ENCODE measurements at places on chromosomes 7 and 10.

- no peak for DNase-seq
Measured at GRCh38 chr7:1931256-1931950, 261.3 kb downstream of the ELFN1 start.

DNA sequence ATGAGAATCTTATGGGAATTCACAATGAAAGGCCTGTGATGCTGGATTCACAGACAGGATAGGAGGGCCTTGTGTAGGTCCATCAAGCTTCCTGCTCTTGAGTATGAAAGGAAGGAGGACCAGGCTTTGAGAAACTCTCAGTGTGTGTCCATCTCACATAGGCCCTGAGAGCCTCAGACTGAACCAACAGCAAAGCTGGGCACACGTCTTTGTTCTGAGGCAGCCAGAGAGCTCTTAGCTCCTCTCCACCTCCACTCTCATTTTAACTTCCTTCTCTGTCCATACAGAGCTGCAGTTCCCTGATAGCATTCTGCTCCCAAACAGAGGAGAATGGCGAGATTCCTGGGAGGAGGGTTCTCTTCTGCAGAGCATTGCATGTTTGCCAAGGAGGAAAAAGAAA is 515.6 kb downstream of the CALN1 start:
- no peak for DNase-seq

- DNase-seq = no peak
Measured at GRCh38 chr10:89278034-89278535, 23.8 kb upstream of the IFIT2 start.

DNA sequence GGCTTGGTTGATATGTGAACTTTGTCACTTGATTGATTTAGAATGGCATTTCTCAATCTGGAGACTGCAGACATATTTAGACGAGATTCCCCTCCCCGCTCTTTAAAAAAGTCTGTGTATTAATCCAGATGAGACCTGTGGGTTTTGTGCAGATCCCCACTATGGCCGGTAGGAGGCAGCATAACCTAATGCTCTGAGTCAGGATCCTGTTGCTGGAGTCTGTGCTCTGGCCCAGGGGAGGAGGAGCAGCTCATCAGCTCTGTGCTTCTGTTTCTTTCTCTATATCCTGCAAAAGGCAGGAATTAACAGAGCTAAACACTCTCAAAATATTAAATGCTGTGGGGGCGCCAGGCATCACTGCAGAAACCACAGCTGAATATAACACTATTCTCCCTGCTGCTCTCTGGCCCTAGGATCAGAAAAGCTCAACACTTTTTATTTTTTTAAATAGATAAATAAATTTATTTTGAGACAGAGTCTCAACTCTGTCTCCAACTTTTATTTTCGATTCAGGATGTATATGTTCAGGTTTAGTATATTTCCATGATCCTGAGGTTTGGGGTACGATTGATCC is 23.9 kb upstream of the SEPHS1 start:
- peak; percentile 55 for DNase-seq

DNA sequence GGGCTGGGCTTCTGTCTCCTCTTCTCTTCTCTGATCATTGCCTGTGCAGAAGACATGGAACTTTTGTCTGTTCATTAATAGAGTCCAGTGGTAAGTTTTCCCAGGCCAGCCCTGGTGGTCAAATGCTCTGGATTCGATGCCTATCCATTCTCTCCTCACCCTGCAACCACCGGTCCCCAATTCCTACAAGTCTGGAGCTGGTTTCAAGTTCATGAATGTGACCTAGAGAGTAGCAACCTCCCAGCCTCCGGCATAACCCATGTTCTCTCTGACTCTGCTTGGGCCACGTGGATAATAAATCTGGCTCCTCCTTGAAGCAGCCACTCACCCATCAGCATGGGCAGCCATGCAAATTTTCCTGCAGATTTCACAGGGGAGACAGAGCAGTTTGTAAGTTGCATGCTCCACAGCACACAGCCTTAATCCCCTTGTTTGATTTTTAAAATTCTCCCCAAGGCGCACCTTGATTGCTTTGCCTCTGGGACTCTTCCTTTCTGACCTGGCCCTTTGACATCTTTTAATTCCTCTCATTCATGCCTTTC is 37.3 kb upstream of the PDZD8 start:
- DNase-seq = no peak

DNA sequence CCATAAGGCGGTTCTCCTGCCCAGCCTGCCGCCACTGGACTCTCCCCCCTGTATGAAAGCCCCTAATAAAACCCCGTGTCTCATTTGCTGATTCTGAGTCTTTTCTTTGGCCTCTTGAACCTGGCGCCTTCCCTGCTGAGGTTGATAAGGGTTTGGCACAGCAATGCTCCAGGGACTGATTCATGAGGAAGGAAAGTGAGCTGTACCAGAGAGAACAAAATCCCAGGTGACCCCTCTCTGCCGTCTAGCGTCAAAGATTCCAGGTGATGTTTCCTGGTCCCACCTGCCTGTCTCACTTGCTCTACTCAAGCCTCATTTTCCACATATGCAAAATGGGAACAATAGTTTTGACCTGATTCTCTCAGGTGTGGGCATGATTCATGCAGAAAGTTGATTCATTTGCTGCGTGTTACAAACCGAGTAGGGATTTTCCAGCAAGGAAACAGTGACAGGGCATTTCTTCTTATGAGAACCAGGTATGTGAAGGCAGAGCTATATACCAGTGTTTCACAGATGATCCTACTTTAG is 730.6 kb upstream of the IGFBP3 start:
- no peak for DNase-seq

- DNase-seq = no peak
Measured at GRCh38 chr7:94149789-94150545, 145.8 kb upstream of the BET1 start.

- no peak for DNase-seq
Measured at GRCh38 chr10:9869606-9870176, 1148.0 kb upstream of the CELF2 start.

DNA sequence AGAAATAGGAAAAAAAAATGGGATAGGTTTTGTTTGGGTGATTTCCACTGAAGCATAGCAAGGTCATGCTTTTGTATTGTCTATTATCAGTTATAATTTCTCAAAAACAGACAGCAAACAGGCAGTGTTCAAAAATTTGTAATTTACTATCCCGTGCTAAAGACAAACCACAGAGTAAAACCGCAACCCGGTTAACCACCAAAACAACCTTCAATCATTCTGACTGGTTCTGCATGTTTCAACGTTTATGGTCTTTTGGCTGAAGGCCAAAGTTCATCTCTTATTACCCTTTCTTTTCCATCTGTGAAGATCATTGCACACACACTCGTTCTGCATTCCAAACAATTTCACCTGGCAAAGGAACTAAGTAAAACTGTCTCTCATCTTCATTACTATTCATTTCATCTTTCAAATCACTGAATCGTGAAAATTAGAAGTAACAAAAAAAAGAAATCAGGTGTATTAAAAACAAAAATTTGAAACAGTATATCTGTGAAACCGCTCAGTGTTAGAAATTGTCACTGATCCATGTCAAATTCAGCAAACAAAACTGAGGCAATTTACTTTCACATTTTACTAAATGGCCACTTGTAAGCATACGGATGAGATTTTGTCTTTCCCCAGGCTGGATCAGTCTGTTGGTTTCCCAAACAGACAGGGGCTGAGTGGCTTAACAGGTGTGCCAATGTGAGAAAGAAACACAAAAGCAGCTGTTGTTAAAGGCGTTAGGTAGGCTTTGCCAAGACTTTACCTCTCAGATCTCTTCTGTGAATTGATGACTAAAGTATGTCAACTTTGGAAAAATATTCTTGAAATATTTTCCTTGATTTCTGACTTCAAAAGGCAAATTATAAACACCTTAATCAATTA is 539.6 kb downstream of the CNTNAP2 start:
- no peak for DNase-seq

DNA sequence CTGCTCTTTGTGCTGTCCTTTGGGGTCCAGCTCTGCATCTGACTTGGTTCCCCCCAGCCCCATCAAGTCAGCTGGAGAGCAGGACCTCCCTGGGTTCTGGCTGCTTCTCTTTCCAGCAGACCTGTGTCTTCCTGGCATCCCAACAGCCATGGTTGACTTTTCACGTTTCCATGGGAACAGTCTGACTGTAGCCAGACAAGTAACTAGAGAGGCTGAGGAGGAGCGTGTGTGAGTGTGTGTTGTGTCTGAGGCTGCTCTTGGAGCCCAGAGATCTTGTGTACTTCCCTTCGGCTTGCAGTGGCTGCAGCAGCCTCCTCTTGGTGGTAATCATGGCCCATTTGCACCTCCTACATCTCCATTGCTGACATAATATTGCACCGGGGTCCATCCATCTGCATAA is 332.0 kb downstream of the RPS24 start:
- no peak for DNase-seq
